Type B pancreatic cell (in vitro differentiated cells): ENCODE measurements at places on chromosomes 13 and 19. TPM values are rescaled to one million over a fixed set of nuclear protein-coding genes. Genes with fewer than 3 reads are reported as not detected.

Gene KLK14
- total RNA-seq = 0.29 and 0.43 TPM in 2 replicates

Gene LILRA1
- total RNA-seq = not detected in 2 replicates

Gene ZNF564
- 11.0 and 14.5 TPM in 2 replicates for total RNA-seq

- no peak for DNase-seq
Measured at GRCh38 chr19:3958836-3959765, 11.8 kb downstream of the DAPK3 start.

DNA sequence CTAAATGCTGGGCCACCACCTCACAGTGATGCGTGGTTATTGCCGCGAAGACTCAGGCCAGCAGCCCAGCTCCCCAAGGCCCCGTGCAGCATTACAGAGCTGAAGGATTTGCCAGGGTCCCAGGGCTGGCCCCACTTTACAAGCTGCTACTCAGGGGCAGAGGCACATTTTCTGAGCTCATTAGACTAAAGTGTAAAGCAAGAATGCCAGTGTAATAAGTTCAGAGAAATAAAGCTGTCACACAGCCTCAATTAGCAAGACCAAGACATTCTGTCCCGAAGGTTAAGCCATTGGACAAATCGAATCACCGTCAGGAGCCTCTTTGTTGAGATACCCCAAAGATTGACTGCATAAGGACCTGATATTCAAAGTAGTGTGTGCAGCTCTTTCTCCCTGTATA is 428.4 kb downstream of the EFNB2 start:
- no peak for DNase-seq

- DNase-seq = no peak
Measured at GRCh38 chr19:45293682-45294081, 29.0 kb downstream of the CKM start.

DNA sequence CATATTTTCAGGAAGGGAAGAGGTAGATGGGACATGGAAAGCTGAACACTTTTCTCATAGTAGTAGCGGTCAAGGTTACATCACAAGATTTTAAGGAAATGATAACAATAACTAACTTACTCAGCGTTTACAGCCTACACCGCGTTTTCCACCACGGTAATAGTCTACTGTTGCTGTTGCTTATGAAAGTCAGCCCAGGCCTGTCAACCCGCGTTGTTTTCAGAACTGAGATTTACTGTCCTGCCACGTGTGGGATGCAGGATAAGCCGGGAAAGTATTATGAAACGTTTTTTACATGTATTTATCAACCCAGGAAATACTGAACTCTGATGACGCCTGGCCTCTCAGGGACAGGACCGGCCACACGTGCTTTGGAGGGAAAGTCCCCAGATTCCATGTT is 36.0 kb upstream of the LAMP1 start:
- DNase-seq = no peak

DNA sequence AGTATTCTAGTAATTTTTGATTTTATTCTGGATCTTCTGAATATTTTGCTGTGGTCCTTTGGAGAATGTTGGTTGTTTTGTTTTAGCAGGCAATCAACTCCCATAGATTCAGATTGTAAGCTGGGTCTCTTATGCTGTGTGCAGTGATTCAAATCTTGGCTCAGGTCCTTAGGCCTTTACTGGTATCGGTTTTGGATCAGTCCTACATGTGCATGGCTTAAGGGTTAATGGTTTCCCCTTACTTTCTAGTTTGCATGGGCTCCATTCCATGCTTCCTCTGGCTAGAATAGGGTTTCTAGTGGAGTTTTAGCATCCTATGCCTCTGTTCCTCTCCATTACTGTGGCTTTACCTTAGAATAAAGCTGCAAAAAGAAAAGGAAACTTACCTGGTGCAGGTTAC is 16.1 kb downstream of the NDFIP2 start:
- DNase-seq = no peak

DNA sequence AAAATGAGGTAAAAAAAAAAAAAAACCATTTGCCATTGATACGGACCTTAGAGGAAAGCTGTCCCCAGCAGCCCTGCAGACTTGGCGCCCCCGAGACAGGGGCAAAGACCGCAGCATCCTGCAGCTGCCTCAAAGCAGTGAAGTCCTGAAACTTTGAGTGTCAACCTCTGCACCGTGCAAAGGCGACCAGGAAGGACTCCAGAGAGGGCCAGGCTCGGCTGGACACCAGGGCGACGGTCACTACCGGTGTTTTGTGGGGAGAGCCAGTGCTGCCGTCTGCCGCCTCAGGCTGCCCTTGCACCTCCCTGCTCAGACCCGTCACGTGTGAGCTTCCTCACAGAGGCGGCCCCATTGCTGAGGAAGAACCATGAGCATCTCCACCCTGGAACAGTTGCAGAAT is 146.7 kb upstream of the SPACA7 start:
- DNase-seq = no peak

DNA sequence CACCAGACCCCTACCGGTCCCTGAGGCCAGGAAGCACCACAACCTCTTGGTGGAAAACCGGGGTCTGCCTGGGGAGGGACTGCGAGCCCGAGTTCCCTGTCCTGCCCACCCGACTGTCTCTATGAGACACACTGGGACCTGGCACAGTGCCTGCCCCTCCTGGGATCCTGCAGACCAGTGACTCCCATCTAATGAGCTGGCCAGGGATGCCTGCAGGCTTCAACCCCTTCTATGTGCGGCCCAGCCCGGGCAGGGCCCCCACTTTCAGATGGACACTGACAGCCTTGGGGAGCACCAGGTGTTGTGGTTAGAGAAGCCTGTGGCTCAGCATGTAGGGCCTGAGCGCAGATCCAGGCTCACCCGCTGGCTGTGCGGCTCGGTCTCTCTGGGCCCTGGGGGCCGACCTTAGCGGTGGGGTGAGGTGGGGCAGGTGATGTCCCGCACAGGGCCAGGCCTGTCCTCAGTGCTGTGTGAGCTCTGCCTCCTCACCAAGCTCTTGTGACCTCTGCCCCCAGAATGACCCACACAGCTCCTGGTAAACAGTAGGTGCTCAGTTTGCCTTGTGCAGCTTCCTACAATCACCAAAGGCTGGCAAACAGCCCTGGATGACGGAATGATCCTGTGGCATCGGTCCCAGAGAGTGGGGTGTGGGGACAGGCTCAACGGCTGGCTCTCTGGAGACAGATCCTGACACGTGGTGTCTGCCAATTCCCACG is 17.9 kb upstream of the CACTIN start:
- no peak for DNase-seq

DNA sequence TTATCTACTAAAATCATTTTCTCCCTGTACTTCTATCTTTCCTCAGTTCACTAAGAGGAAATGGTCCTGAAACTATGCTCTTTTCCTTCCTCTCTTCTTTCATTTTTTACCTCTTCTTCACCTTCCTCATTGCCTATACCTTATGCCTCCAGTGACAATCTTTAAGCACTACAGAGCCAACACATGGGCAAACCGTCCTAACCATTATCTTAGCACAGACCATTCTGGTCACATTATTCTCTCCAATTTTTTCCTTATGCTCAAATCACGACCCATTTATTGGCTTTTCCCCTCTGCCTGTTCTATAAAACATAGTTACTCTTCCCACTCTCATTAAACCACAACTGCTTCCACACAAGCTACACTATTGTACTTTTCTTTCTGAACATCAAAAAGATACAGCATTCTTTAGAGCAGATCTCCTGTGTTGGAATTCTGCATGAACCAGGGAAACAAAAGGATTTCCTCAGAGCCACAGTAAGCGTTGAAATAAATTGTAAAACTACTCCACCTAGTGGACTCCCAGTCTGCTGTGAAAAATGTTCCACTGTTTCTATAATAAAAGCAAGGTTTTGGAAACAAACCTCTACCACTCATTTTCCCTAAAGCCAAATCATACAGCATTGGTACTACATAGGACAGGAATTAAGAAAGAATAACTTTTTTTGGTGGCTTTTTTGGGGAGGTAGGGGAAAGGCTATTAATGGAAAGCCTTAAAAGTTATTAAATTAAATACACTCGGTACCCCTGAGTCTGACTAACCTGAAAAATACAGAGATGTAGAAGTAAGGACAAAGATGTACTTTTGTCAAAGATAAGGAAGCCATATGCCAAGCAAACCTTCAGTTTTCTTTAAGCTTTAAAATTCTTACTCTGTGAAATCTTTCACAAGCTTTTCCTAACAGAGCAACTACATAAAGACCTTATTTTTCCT is 19.5 kb downstream of the NUFIP1 start:
- DNase-seq = no peak
